ENCODE measurements at places on chromosomes 6 and 20.

GRCh38 chr20:34249291-34249690 lies 8.1 kb downstream of the ASIP start:
- peak; percentile 31 for DNase-seq

- no peak for DNase-seq
Observed at GRCh38 chr6:6891949-6892461, 215.8 kb upstream of the RREB1 start.

DNA sequence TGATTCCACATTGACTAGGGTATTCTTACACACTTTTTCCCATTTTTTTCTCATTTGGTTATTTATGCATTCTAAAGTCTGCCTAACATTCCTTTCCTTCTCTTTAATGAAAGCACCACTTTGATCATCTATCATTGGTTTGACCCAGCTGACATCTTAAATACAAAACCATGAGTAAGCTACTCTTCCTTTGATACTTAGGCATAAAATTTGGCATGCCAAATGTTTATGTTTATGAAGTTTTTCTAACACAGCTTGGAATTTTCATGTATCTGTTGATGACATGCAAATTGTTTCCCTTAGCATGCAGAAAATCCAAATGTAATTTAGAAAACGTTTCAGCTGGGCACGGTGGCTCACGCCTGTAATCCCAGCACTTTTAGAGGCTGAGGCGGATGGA lies 534.9 kb downstream of the QKI start:
- no peak for DNase-seq

DNA sequence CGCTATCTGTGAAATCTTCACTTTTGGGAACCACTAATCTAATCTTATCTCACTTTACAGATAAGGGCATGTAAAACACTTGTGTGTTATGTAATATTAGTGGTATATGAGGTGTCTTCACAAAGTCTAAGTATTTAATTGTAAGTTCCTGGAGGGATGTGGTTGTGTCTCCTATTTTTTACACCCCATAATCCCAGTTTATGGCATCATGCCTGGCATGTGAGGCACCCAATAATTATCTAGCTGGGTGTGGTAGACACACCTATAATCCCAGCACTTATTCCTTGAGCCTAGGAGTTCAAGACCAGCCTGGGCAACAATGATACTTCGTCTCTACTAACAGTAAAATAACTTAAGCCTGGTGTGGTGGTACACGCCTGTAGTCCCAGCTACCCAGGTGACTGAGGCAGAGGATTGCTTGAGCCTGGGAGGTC lies 16.5 kb upstream of the TBCC start:
- no peak for DNase-seq

- no peak for DNase-seq
Observed at GRCh38 chr6:130693944-130694343, 133.3 kb upstream of the SMLR1 start.

DNA sequence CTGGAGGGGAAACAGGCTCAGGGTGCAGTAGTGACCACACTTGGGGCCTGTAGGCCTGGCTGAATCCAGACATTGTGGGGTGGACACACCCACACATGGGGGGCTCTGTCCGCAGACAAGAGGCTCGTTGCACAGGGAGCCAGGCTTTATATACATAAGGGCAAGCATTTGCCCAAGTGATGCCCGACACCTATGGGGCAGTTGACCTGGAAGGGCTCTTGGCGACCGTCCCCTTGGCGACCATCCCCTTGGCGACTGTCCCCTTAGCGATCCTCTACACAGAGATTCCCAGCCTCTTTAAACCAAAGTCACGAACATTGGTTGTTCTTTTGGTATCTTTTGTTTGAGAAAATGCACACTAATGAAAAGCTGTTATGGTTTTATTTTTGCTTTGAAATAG lies 2.7 kb downstream of the TOX2 start:
- DNase-seq = no peak
